Stimulated activated CD8-positive, alpha-beta memory T cell treated with anti-CD3 and anti-CD28 coated beads, Interleukin-4, amount 100 ng/mL, for 4 hours (primary cell): ENCODE measurements at places on chromosomes 12 and 14.

GRCh38 chr12:121504505-121504904 lies 76.3 kb downstream of the KDM2B start:
- DNase-seq = no peak

DNA sequence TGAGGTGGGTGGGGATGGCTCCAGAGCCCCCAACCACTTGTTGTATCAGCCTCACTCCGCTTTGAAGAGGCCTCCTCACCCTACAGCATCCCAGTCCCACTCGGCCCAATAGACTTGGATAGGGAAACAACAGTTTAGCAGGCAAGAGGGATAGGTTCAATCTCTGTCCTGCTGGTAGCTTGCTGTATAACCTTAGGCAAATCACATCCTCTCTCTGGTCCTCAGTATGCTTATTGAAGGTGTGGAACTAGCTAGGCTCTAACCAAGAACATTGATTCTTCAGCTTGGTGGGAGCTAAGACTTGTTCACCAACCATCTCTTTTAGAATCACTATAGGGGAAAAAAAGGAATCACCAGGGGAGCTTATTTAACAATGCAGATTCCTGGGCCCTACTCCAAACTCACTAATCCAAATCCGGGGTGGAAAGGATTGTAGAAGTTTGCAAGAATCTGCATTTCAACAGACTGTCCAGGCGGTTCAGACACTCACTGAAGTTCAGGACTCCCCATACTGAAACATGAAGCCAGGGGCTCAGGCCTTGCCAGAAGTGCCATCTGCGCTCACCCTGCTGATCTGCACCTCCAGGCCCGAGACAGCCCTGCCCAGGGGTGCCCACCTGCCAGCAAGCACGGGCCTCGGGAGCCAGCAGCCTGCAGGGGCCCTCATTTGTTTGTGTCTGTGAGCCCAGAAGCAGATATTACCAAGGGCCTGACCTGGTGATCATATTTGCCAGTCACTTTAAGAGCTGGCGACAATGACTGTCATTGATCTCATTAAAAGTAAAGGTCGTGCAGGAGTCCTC lies 113.0 kb downstream of the ADCK1 start:
- DNase-seq = no peak

DNA sequence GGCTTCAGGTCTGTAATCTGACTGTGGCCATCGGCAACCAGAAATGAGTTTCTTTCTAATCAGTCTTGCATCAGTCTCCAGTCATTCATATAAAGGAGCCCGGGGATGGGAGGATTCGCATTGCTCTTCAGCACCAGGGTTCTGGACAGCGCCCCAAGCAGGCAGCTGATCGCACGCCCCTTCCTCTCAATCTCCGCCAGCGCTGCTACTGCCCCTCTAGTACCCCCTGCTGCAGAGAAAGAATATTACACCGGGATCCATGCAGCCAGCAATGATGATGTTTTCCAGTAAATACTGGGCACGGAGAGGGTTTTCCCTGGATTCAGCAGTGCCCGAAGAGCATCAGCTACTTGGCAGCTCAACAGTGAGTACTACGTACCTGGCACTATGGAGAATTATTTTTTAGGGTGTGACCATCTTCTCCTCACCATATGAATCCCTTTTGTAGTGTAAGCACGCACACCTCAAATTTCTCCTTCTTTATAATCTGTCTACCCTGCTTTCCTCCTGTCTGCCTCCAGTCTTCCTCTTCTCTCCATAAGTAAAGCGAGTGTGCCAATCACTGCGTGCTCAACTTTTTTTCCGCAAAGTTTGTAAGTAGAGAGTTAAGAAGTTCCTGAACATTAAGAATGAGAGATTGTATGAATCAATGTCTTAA lies at the start of gene TPH2:
TPH2 (plus strand) TSS at position 118 of the 658 bp plus-strand sequence; CDS start at position 260, 142 bp downstream.
- no peak for DNase-seq

DNA sequence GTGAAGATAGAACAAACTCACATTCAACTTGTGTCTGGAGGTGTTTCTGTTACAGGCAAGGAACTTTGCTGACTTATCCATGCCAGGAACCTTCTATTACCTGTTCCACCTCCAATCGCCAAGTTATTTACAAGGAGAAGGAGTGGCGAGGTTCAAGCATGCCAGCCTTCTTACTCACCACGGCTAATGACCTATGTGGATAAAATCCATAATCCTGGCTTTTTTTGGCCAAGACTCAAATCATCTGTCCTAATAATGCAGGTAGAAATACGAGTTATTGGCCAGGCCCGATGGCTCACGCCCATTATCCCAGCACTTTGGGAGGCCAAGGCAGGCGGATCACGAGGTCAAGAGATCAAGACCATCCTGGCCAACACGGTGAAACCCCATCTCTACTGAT lies 241.6 kb downstream of the TMEM132D start:
- no peak for DNase-seq

- no peak for DNase-seq
Observed at GRCh38 chr14:38255673-38256532, at the start of gene CLEC14A. CLEC14A (minus strand) TSS chr14:38256093; CDS start chr14:38256022, 71 bp downstream.

DNA sequence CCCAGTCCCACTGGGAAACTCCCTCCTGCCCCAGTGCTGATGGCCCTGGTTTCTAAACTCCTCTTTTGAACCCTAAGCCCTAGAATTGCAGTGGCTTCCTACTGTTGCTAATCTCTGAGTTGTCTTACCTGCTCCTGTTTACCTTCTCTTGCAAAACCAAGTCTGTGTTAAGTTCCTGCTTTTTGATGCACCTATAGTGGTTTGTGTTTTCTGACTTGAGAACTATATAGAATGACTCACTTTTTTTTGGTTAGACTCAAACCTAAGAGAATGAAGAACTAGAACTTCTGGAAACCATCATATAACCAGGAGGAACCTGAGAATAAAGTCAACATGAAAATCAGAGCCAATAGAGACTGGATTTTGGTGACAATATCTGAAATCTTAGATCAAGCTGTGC lies 5.5 kb upstream of the GAS2L3 start:
- DNase-seq = no peak

DNA sequence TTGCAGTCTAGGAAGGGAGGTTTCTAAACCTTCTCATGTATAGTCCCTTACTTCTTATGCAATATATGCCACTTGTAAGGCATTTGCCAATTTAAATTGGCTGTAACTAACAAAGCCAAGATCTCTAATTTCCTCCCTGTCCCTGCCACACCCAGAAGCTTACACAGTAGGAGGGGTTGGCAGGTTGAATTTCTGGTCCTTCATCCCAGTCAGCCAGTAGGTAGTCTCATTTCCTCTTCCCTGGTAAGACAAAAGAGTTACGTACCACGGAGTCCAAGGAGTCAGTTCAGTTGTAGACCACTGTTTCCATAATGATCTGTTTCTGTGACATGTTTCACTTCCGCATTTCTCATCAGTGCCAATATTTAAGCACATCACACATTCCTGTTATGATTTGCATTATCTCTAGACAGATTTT lies 47.0 kb upstream of the PLBD1 start:
- no peak for DNase-seq

GRCh38 chr14:96538990-96539317 lies 36.8 kb downstream of the PAPOLA start:
- DNase-seq = no peak

GRCh38 chr12:121872546-121873215 lies 14.0 kb upstream of the HPD start:
- DNase-seq = no peak

DNA sequence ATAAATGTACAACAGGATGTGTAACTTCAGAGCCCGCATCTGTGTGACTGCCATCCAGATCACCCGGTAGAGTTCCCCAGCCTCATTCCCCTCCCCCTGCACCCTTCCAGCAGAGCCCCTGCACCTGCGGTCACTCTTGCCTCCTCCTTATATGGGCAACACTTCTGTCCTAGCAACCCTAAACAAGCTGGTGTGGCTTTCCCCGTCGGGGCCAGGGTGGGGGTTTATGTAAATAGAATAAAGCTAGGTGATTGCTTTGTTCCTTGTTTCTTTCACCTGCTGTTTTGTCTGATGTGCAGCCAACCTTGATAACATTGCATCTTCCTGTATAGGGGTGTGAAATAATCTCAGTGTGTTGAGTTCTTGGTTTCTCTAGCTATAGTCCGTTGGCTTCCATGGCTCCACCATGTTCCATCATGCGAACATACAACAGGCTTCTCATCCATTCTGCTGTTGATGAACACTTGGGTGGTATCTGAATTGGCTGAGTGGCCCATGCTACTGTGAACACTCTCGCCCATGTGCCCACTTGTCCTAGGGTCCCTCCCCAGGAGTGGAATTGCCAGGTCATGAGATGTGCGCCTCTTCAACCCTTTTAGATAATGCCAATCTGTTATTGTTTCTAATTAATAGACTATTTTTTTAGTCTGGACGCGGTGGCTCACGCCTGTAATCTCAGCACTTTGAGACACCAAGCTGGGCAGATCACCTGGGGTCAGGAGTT lies 102.2 kb downstream of the KIF26A start:
- no peak for DNase-seq
